ENCODE measurements at places on chromosomes 7 and 10.

DNA sequence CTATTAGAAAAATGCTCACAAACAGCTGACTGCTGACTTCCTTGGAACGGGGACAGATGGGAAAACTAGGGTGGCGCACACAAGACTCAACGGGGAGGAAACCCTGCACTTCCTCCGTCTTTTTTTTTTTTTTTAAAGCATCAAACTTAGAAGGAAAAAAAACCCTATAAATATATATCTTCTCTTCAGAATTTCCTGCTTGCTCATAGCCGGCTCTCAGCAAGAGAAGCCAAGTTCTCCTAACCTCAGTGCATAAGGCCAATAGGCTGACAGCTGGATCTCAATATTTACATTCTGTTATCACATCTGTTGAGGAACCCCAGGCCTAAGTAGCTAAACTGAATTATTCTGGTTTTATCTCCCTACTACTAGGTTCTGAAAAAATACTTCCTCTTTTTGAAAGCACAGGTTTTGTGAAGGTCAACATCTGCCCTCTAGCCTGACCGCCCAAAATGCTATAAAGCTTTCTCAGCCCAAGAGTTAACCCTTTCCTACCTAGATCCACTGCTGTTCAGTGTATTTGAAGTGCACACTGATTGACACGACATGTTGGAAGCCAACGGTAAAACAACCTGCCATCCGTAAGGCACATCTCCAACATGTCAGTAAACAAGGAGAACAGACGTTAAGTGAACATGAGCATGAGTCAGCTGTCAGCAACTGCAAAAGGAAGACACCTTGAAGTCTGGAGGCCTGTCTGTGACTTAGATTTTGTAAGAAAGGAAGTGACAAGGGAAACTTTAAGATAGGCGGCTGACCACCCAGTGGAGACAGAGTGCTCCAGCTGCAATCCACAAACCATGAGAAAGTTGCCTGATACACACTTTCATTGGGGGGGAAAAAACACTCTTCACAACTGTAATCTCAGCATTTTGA, 83.8 kb downstream of the EBLN1 start:
- DNase-seq = no peak

- no peak for DNase-seq
These were observed 22.2 kb upstream of the PDLIM1 start for GRCh38 chr10:95312986-95313495.

- no peak for DNase-seq
These were observed 185.6 kb downstream of the ANK3 start for GRCh38 chr10:60203993-60204618.

DNA sequence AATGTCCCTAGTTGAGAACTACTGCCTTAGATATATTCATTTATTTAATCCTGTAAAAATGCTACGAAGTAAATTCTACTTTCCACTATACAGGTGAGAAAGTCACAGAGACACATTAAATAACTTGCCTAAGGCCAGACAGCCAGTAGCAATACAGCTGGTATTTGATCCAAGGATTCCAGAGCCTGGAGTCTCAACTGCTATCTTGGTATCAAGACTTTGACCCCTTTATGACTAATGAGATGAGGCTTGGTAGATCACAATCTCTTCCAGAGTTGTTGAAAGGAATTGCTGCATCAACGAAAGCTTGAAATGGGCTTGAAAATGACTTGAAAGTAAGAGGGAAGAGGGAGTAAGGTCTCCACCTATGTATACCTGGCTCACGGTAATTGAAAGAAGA, 83.3 kb downstream of the ORC5 start:
- DNase-seq = no peak

GRCh38 chr10:94645285-94645684, 38.2 kb upstream of the CYP2C18 start:
- no peak for DNase-seq

DNA sequence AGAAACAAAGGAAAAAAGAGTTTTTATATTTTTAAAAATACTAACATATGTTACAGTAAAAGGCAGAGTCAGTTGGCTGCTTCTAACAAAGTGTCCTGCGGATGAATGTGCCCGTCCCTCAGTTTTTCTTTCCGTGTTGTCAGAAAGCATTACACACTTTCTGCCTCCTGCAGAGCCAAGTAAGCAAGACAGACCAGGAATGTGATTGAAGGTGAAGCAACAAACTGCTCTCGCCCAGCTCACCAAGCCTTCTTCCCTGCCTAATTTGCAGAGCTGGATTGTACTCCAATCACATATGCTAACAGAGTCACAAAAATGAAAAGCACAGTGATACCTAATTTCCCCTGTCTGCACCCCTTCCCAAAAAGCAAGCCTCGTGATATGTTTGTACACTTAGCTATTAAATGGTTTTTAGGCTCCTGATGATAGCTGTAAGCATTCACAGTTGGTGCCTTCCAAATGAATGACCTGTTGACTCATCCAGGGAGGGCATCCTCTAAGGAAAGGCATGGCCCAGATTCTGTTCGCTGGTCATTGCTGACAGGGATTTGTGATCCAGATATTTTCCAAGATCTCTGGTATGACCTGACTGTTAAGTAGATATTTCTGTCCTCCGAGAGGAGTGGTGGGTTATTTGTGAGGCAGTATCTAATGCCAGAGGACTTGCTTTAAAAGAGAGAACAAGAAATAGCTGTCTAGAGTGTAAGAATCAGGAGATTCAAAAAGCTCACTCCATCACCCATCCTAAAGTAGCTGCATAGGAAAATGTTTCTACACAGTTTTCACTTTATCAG, 187.3 kb upstream of the PLXDC2 start:
- no peak for DNase-seq

DNA sequence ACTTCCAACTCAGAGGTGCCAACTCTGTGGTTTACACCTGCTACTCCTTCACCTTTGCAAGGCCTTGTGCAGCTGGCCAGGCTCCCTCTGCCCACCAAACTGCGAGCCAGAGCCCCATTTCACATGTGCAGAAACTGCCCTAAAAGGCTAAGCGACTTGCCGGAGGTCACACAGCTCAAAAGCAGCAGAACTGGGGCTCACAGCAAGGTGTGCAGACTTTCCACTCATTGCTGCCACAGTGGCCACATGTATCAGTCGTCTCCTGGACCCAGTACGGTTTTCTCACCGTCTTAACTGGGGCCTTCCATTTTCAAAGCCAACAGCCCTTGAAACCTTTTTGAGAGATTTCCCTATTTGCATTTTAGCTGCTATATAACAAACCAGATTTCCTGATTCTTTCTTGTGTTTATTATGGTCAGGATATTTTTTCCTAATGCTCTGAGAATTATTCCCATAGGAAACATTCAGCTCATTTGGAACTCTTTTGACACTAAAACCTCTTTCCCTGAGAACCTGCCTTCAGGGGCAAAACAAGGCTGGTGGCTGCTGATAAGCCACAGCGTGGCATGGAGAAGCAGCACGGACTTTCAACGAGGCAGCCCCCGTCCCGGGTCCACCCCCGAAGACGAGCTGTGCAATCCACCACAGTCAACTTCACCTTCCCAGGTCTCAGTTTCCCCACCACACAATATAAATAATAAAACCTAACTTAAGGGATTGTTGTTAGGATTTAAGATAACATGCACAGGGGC, 29.9 kb downstream of the SORBS1 start:
- no peak for DNase-seq

- DNase-seq = no peak
These were observed 32.5 kb downstream of the C10orf105 start for GRCh38 chr10:71687077-71687476.

GRCh38 chr7:142469696-142470543, 212.1 kb upstream of the PRSS58 start:
- DNase-seq = no peak

DNA sequence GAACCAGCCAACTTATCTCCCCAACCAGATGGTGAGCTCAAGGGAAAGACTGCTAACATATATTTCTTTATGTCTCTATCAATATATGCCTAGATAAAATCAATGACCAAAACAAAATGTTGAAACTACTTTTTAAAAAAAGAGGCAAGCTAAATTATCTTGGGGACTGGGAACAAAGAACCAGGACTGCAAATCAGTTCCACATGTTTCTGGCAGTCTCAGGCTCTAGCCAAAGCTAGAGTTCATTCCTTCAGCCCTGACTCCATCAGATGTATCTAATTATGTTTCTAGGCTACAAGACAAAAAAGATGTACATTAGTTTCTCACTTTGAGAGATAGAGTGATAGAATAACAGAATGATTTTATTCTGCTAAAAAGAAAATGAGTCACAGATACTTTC, 1290.3 kb upstream of the SORCS1 start:
- no peak for DNase-seq

- DNase-seq = no peak
These were observed 2.9 kb upstream of the RALA start for GRCh38 chr7:39620486-39620885.

- no peak for DNase-seq
These were observed 171.3 kb downstream of the RNLS start for GRCh38 chr10:88411772-88412349.

- DNase-seq = no peak
These were observed 20.9 kb downstream of the ANKRD22 start for GRCh38 chr10:88830643-88831268.

GRCh38 chr10:35089611-35090161, 455 bp downstream of the CUL2 start:
- DNase-seq = no peak

GRCh38 chr7:85039196-85039923, 147.5 kb downstream of the SEMA3D start:
- DNase-seq = no peak

- DNase-seq = no peak
These were observed 109.7 kb downstream of the RAMP3 start for GRCh38 chr7:45267262-45267661.

DNA sequence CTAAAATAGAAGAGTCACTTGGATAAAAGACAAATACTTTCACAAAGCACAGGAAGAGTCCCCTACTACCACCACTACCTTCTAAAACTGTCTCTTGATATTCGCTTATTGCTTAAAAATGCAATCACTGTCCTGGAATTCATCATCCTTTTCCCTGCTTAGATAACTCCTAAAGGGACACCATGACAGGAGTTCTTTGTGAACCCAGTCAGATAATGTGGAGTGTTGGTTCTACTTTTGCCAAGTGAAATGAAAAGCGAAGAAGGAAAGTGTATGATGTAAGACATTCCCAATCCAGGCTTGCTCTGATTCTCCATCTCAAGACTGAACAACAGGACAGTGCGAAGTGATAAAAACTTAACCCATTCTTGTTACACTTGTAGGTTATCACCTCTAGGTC, 103.0 kb downstream of the MTERF1 start:
- no peak for DNase-seq

GRCh38 chr7:135091717-135092116, 56.2 kb upstream of the TMEM140 start:
- no peak for DNase-seq

DNA sequence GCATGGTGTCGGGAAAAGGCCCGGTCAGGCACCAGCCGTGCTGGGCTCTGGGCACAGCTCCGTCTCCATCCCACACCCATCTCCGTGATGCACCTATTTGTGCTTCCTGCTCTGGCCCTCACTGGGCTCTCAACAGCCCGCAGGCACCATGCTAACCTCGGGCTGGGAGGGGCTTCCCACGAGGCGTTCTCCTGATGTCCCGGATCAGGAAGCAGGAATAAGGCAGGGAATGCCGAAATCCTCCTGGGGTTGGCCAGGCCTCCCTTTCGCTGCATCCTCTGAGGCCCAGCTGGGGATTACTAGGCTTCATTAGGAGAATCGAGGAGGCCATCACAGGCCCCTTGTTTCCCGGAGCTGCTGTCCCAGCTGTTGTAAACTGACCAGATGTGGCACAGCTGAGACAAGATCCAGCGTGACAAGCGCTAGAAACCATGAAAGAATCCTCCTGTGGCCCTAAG, 72.0 kb downstream of the FAM53B start:
- no peak for DNase-seq

DNA sequence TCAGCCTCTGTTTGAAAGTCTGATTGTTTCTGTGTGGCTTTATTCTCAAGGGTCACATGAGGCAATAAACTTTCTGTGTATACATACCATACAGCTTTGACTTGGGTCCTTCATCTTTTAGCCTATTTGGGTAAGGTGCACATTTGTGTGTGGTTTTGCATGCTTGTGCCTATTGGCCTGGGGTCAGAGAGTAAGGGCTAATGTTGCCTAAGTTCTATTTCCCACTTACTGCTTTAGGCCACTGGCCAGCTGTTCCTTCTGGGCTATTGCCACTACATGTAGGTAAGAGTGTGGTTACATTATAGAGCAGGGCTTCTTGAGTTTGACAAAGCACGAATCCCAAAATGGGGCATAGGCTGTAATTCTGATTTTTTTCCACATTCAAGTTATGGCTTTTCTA, 21.8 kb downstream of the BBIP1 start:
- no peak for DNase-seq

- DNase-seq = no peak
These were observed 7.9 kb downstream of the ANTXRL start for GRCh38 chr10:46294641-46295220.

DNA sequence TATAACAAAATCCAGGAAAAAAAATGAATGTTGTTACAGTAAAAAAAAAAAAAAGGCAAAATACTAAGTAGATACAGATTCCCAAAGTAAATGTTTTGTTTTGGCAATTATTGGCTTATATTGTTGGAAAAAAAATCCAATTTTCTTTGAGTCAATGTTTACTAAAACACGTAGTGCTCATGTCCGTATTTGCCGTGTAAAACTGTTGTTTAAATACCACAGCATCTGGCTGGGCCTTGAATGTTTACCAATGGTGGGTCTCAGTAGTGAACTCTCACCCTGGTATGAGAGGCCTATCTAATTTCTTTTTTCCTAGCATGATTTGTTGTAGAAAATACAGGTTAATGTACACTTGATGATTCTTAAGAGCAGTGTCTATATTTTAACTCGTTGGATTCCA, 41.4 kb upstream of the SLC26A5 start:
- DNase-seq = no peak

GRCh38 chr10:4947039-4947634, 16.1 kb upstream of the AKR1C1 start:
- DNase-seq = no peak

DNA sequence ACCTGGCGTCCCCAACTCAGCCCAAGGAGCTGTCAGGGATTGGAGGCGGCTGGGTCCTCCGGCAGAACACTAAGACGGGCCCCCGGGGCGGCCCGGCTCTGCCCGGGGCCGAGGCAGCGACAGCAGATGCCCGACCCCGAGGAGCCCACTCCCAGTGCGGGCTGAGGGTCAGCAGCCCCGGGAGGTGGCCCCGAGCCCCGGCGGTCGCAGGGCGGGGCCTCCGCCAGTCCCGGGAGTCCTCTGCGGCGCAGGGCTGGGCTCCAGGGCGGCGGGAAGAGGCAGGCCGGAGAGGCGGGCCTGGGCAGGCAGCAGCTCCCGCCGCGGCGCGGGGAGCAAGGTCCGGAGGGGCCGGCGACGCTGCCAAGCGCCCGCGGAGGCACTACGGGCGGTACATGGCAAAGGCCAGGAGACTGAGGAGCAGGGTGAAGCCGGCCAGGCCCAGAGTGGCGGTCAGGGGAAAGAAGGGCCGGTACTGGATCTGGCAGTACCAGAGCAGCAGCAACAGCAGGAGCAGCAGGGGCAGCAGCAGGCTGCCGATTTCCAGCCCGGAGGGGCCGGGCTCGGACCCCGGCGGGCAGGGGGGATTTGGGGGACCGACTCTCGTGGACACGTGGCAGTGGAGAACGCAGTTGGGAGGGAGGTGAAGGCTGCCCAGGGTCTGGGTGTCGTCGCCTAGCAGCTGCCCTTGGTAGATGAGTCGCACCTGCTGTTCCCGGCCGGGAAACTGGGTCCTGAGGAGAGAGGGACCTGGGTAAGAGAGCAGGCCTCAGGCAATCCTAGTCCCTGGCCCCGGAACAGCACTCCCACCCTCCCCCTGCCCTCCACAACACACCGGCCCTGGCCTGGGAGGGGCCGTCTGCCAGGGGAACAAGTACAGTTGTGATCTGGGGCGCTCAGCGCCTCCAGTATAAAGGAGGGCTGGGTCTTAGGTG, 827 bp upstream of the FASTK start:
- DNase-seq = no peak

- DNase-seq = no peak
These were observed 153.0 kb downstream of the TNS3 start for GRCh38 chr7:47428768-47429472.

All from NCI-H187 (cell line).